A549 treated with Mapracorat at 1 μM for 4 hours (cell line): ENCODE measurements at places on chromosomes 3 and 15. TPM values are rescaled to one million over a fixed set of nuclear protein-coding genes. Genes with fewer than 3 reads are reported as not detected.

Gene OCA2
- 0.17 to 0.34 TPM (median 0.27 TPM) in 5 replicates for total RNA-seq

Gene EPHB3
- total RNA-seq, result 0.24 to 0.46 TPM (median 0.29 TPM) in 5 replicates

Gene KAT2B
- 5.4 to 9.0 TPM (median 5.7 TPM) in 5 replicates for total RNA-seq

Gene RPUSD2
- total RNA-seq, result 13.3 to 15.7 TPM (median 15.3 TPM) in 5 replicates
